ENCODE measurements at places on chromosomes 2 and 18. TPM values are rescaled to one million over a fixed set of nuclear protein-coding genes. Genes with fewer than 3 reads are reported as not detected.

- DNase-seq: no peak
Measured at GRCh38 chr2:148545390-148546256, 98.9 kb upstream of the EPC2 start.

POTEI gene
- 0.06 TPM for total RNA-seq

GRCh38 chr2:239154971-239155805 is 245.6 kb downstream of the HDAC4 start:
- no peak for DNase-seq

GRCh38 chr18:8097927-8098326 is 511.3 kb upstream of the RAB12 start:
- no peak for DNase-seq

TLX2 gene
- total RNA-seq: not detected

APLF gene
- 2.4 TPM for total RNA-seq

DNA sequence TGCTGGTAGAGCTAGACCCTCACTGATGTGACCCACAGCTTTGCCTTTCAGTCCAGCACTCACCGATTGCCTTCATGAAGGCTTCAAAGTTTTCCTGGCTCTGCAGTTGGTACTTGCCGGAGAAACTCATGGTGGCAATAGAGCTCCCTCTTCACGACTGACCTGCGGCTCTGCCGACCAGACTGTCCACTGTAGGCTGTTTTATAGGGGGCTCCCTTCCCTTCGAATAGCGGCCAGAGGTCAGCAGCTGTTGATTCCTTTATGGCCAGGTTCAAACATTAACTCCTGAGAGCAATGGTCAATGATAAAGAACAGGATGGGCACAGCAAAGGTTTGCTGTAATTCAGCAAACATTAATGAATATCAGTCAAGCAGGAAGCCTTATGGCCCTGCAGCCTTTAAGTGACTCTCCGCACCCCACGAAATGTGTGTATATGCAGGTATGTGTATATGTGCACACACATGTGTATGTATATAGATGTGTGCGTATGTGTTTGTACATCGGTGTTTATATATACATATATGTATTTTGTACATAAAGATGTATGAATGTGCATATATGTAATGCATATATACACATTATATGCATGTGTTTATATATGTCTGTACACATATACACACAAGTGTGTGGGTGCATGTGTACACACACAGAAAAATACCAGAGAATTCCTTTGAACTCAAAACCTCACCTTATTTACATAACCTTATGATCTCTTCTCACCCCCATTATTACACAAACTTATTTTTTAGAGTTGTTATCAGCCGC is at the start of gene FABP1:
TSS of gene FABP1 (minus strand) at position 175 of the 766 bp plus-strand sequence. CDS start at position 130, 45 bp downstream.
- no peak for DNase-seq

DNA sequence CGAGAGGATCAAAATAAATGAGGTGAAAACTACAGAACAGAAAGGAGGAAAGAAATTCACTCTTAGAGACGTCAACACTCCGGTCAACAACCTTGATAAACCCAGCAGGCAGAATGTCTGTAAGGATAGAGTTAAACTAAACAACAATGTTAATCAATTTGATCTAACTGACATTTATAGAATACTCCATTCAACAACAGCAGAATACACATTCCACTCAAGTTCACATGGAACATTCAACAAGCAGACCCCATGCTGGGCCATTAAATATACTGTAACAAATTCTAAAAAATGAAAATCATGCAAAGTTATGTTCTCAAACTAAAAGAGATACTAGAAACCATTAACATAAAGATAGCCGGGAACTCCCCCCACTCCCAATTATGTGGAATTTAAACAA is 41.8 kb downstream of the FAM210A start:
- DNase-seq: no peak

DNA sequence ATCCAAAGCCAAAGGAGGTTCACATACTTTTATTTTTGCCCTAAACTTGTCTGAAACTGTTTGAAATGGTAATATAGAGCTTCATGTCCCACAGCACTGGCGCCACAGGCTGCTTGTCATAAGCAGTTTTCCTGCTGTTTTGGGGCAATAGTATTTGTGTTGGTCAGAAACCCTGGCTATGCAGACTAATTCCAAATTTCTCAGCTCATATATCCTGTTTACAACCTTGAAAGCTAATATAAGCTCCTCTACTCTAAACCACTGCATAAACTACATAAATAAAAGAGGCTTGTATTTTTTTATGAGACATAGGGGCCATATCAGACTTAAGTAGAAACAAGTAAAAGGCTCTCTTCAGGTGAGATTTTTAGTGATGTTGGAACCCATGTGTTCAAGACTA is 736.8 kb upstream of the ID2 start:
- no peak for DNase-seq

GRCh38 chr2:120476141-120476540 is 130.2 kb downstream of the INHBB start:
- DNase-seq: no peak

DNA sequence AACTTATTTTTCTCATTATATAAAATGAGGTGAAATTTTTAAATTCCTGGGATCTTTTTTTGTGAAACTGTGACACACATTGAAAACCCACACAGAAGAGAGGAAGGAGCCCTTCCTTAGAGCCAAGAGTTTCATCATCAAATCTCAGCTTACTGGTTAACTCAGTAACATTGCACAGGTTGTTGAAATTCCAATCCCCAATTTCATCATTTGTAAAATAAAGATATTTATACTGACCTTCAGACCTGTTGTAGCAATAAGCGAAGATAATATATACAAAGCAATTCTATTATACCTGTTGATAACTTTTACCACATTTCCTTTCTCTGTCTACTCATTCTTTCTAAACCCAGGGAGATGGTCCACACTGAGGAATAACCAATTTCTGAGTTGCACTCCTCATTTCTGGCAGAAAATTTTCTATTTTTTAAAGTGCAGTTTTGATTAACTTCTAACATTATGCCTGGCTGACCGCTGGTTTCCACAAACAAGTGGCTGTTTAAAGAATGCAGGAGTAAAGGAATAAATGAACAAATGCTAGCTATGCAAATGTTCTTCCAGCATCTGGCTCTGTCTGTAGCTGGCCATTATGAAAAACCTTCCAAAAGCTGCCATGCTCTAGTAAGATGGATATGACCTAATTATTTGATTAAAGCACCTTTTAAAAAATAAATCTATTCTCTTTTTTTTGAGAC is 105.7 kb upstream of the LINC00305 start:
- DNase-seq: no peak

- DNase-seq: peak; percentile 75
Measured at GRCh38 chr2:143083636-143084035, 45.6 kb upstream of the ARHGAP15 start.

DNA sequence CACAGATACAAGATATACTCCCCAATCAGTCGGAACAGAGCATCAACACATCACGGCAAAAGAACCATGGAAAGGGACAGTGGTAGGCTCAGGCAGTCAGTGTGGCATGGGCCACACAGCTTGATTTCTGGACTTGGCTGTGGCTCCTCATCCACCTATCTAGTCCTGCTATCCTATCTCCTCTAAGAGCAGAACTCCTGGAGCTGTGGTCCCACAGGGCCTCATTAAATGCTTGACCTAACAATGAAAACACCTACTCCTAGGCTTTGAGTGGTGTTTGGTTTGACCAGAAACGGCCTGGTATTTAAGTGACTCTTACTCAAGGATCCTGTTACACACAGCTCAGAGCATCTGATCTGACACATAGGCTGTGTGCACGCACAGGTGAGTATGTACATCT is 33.6 kb upstream of the SMAD2 start:
- no peak for DNase-seq

TRAK2 gene
- total RNA-seq: 32.0 TPM

DNA sequence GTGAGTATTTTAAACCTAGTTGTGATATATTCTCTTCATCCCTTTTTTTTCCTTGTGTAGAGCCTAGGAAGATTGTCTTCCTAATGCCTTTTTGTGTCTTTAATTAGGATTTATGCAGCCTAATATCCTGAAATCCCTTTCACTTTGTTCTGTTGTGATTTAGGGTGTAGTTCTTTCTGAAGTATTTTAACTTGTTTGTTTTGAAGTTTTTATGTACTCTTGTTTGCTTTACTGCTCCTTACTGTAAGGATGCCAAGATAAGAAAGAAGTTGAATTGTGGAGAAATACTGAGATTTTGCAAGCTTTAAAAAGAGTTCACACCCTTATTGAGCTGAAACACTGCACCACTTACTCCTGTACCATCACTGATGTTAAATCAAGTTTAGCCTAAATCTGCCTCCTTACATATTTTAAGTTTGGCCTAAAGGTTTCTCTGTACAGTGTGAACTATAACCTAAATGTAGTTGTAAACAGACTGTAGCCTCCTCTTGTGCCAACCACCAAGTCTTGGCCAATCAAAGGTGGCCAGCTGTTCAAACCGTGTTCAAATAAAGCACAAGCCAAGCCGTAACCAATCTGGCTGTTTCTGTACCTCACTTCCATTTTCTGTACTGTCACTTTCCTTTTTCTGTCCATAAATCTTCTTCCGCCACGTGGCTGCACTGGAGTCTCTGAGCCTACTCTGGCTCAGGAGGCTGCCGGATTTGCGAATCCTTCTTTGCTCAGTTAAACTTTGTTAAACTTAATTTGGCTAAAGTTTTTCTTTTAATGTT is 17.7 kb upstream of the ACOXL start:
- no peak for DNase-seq

SPIRE1 gene
- total RNA-seq: 23.0 TPM

DNA sequence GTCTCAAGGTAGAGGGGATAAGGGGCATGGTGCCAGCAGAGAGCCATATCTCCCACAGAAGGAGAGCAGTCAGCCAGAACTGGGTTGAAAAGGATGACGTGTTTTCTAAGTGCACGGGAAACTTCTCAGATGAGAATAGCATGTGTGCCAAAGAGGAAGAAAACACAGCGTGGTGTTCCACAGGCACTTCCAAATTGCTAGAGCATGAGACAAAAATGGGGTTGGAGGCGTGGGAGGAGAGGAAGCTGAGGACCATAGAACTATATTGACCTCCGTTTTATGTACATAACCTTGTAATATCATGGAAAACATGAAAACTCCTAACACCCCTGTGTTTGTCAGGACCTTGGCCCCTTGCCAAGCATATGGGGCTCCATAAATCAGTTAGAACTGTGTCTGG is 682.7 kb upstream of the RAB6C start:
- no peak for DNase-seq

GRCh38 chr18:74682141-74682990 is 84.7 kb downstream of the ZNF407 start:
- no peak for DNase-seq

GRCh38 chr2:219684721-219685689 is 57.6 kb downstream of the SLC4A3 start:
- DNase-seq: no peak

DNA sequence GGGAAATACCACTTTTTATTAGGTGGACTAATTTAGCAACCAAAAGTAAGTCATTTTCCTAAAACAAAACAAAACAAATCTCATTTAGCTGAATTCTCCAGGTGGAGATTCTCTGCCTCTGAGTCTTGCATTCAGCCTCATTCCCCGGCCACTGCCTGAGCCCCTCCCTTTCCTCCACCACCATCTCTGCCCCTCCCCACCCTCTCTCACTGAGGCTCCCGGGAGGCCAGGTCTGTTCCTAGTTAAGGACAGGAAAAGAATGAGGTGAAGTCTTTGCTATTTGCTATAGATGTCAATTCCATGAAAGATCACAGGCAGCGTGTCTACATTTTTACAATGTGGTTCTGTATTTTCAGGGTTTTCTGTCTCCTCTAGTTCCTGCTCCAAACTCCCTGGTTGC is 83.0 kb upstream of the SOX11 start:
- DNase-seq: no peak

DNA sequence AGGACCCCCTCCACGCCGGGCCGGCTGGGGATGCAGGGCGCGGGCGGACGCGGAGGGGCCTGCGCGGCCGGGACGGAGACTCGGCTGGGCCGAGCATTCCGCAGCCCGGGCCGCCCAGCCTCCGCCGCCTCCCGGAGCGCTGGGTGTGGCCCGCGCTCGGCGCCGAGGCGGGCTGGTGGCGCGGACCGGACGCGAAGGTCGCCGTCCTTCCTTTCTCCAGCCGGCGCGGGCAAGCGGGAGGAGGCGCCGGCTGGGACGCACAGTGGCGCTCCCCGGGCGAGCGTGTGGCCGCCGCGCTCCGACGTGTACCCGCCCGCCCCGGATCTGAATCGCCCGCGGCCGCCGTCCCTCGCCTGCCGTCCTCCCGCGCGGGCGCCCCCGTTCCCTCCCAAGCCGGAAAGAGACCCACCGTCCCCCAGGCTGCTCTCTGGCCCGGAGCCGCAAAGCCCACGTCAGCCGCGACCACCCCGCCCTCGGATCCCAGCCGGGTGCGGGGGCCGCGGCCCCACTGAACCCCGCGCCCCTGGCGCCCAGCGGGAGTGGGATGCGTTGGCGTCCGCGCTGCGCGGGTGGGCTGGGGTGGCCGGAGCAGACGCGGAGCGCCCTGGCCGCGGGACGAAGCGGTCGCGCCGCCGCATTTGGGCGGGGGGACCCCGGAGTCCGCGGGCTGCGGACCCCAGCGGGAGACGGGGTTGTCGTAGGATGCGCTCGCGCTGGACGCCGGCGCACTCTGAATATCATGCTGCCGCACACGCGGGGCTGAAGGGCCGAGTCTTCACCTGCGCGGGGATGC is 634 bp downstream of the SPATS2L start:
- no peak for DNase-seq

DNA sequence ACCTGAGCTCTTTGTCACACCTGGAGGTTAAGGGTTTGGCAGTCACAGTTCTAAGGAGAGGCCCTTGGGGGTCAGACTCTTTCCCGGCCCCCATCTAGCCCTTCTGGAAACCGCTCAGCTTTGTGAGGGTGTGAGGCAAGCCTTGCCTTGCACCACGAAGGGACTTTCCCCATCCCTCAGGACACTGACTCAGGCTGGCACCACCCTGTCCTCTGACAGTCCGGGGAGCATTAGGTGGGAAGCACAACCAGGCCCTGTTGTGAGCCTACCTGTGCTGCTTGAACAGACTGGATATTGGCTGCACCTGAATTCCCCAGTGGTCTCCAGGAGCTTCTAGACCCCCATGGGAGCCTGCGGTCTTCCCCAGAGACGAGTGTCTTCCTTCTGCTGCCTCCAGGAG is 47.0 kb upstream of the GBX2 start:
- no peak for DNase-seq

METTL5 gene
- total RNA-seq: 38.5 TPM

GRCh38 chr2:189265696-189266320 is 86.2 kb upstream of the COL5A2 start:
- DNase-seq: no peak

FAM237A gene
- total RNA-seq: not detected

DNA sequence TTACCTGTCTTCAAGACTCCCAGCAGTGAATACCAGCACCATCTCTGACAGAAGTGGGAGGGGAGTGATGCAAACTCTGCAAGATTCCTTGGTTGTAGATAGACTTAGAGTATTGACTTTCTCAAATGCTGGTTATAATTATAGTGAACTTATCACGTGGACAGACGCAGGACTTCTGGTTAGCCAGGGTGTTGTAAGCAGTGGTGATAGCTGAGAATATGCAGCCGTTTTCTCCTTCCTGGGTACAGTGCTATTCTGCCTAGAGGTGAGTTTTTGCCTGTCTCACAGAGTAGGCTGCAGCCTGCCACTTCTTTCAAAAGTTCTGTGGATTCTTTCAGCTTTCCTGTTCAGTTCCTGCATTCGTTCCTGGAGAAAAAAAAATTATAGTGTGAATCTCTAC is 733 bp upstream of the CXCR2 start:
- no peak for DNase-seq

SLC1A4 gene
- 10.9 TPM for total RNA-seq

EGR4 gene
- not detected for total RNA-seq
